ENCODE measurements at places on chromosomes 11 and 22.

DNA sequence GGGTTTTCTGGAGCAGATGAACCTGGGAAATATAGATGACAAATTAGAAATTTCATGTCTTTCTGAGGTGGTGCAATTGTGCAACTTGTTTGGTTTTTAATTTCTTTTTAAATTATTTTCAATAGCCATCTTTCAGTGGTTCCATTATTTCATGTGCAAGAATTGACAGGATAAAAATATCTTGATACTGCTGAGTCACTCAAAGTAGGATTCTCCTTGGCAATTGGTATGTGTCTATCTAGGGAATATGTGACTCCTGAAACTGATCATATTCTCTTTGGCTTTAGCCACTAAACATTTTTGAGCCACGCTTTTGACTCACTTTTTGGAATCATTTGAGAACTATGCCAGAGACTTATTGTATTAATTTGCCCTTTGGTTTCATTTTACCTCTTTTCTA lies 331.5 kb downstream of the KCNA4 start:
- no peak for DNase-seq

GRCh38 chr11:86515297-86516094 lies 140.8 kb downstream of the CCDC81 start:
- DNase-seq: no peak

DNA sequence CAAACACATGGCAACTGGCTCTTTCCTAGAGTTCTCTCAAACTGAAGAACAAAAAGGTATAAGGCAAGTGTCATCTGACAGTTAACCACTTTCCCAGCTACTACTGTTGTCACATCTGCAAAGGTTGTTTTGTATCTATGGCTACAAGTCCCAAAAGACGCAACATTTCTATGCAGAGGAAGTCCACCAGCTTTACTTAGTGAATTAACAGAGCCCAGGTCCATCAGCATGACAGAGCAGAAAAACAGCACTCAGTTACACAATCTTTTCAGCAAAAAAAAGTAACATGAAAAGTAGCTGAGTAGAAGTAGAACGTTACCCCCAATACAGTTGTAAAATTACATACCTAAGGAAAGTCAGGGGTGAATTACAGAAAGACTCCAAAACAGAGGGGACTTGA lies 12.1 kb downstream of the CPSF7 start:
- no peak for DNase-seq

GRCh38 chr22:44663256-44663999 lies 38.6 kb upstream of the PRR5 start:
- no peak for DNase-seq

GRCh38 chr11:62708793-62709192 lies 1.3 kb downstream of the GNG3 start:
- no peak for DNase-seq

- no peak for DNase-seq
Observed at GRCh38 chr22:28246397-28246796, 327.3 kb upstream of the PITPNB start.

DNA sequence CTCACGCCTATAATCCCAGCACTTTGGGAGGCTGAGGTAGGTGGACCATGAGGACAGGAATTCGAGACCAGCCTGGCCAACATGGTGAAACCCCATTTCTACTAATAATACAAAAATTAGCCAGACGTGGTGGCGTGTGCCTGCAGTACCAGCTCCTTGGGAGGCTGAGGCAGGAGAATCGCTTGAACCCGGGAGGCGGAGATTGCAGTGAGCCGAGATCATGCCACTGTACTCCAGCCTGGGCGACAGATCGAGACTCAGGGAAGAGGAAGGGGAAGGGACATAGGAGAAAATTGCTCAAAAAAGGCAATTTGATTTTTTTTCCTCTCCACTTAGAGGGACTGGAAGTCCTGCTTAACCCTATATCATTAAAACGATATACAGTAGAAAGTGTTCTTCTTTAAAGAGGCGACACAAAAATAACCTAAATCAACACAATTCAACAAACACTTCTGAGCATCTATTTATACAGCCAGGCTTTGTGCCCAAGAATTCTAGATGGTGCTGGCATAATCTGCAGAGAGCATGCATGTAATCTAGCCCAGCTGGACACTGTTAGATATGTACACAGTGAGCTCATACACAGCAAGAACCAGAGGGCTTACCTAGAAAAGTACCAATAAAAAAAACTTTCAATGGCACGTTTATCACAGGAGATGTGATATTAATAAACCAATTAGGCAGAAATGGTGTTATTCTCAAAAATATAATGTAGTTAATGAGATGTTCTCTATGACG lies 20.9 kb upstream of the DENND5A start:
- no peak for DNase-seq

GRCh38 chr11:103636232-103636631 lies 400.2 kb upstream of the DDI1 start:
- DNase-seq: no peak

- DNase-seq: no peak
Observed at GRCh38 chr11:115220423-115220822, 283.8 kb downstream of the CADM1 start.

GRCh38 chr22:41327124-41327523 lies 25.8 kb downstream of the ZC3H7B start:
- DNase-seq: no peak

- no peak for DNase-seq
Observed at GRCh38 chr11:96051820-96052219, 127.9 kb upstream of the MTMR2 start.

- no peak for DNase-seq
Observed at GRCh38 chr22:24107661-24108060, 73.6 kb upstream of the SUSD2 start.

DNA sequence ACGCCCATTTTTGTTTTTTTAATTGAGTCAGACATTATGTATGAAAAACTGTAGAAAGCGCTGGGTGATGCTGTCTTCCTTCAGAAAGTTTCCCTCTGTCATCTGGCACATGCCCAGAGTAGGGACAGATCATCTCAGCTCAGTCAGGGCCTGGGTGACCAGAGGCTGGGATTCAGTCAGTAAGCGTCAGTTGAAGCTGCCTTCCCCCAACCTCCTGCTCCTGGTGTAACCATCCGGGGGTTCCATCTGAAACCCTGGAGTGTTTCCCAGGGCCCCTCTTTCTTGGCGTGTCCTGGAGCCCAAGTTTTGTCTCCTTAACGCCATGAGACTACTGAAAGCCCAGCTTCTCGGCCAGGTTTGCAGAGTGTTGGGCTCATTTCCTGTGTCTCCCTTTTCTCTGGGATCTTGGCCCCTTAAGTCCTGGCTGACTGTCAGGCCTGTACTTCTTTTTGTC lies 10.7 kb downstream of the PPFIA1 start:
- DNase-seq: no peak

GRCh38 chr11:74102321-74102720 lies 68.5 kb downstream of the C2CD3 start:
- no peak for DNase-seq

GRCh38 chr11:110092111-110092514 lies 1.1 kb upstream of the ZC3H12C start:
- DNase-seq: no peak

- no peak for DNase-seq
Observed at GRCh38 chr11:68331338-68331947, 19.1 kb downstream of the LRP5 start.

DNA sequence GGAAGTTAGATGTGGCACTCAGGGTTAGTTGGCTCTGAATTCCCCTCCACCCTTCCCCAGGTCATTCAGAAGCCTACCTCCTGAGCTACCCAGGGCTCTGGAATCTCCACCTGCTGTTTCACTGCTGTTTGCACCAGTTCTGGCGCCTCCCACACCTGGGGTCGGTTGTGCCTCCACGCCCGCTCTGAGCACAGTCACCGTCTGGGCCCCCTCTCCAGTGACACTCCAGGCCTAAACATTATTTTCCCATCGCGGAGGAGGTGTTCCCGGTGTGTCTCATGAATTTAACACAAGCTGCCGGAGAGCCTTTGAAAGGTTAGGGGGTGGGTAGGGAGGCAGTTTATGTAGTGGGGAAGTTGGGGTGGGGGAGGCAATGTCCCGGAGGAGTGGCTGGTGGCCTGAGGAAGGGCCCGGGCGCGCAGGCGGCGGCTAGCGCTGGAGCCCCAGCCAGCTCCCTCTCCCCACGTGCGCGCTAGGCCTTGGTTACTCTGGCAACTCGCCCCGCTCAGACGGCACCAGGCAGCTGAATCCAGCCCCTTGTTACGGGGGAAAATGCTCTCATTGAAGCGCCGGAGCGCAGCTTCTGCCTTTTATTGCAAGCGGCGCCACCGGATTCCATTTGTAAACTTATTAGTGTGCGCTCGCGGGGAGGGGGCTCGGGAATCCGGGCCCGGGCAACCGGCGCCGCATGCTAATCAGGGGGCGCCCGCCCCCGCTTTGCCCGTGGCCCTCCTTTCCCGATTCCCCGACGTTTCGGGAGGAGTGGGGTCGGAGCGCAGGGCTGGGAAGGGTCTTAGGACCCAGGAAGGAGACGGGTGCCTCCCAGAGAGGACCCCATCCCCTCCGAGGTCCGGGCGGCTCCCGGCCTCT lies 52.4 kb downstream of the GRIK4 start:
- no peak for DNase-seq

DNA sequence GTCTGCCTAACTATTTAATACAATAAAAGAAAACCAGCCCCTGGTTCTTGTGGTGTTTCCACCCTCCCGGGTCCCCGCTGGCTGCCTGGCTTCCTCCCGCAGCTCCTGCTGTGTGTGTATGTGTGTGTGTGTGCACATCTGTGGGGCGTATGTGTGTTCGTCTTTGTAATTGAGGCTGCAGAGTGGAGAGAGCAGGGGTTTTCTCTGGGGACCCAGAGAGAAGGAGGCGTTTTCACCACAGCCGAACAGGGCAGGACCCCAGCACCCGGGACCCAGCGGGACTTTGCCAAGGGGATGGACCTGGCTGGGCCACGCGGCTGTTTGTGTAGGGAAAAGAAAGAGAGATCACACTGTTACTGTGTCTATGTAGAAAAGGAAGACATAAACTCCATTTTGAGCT lies 42.7 kb downstream of the IGLL1 start:
- DNase-seq: peak; percentile 21

GRCh38 chr11:35144136-35144741 lies 5.3 kb downstream of the CD44 start:
- no peak for DNase-seq

DNA sequence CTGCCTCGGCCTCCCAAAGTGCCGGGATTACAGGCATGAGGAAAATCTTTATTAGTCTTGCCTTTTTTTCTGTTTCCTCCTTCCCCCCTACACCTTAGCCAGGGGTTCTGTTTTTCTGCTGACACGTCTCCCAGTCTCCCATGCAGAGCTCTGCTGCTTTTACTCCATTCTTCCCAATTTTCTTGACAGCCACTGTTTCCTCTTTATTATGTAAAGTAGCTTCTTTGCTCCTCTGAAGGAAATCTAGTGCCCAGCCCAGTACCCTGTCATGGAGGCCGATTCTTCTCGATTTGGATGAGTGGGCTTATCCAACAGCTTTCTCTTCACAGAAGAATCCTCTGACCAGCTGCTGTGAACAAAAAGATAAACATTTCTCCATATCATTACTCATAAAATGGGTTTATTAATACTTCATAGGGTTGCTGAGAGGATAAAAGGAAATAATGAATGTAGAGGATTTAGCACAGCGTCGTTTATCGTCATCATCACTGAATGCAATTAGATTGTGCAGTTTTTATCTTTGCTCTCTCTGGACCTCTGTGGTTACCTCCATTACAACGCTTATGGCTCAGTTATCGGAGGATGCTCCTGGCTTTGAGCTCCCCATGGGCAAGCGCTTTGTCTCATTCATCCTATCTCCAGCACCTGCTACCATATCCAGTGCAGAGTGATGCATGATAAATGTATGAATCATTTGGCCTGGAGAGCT lies 375.6 kb upstream of the C11orf87 start:
- no peak for DNase-seq

GRCh38 chr11:32016111-32016510 lies 74.8 kb upstream of the RCN1 start:
- no peak for DNase-seq

GRCh38 chr11:123549926-123550917 lies 104.2 kb downstream of the SCN3B start:
- DNase-seq: no peak

DNA sequence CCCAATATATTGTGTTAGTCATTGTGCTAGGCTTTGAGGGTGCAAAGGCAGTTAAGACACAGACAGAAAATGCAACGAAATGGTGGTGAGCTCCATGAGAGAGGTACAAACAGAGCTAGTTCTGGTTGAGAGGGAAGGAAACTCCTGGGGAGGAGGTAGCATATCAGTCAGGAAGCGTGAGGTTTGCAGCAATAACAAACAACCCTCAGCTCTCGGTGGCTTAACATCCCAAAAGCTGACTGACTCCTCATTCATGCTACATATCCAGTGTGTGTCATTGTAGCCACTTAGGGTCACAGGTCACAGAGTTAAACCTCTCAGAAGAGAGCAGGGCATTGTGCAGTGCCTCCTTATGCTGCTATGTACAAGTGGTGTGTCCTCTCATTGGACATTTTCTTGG lies 1.7 kb upstream of the ST14 start:
- no peak for DNase-seq

- no peak for DNase-seq
Observed at GRCh38 chr22:29912605-29913398, 29.8 kb downstream of the MTMR3 start.

DNA sequence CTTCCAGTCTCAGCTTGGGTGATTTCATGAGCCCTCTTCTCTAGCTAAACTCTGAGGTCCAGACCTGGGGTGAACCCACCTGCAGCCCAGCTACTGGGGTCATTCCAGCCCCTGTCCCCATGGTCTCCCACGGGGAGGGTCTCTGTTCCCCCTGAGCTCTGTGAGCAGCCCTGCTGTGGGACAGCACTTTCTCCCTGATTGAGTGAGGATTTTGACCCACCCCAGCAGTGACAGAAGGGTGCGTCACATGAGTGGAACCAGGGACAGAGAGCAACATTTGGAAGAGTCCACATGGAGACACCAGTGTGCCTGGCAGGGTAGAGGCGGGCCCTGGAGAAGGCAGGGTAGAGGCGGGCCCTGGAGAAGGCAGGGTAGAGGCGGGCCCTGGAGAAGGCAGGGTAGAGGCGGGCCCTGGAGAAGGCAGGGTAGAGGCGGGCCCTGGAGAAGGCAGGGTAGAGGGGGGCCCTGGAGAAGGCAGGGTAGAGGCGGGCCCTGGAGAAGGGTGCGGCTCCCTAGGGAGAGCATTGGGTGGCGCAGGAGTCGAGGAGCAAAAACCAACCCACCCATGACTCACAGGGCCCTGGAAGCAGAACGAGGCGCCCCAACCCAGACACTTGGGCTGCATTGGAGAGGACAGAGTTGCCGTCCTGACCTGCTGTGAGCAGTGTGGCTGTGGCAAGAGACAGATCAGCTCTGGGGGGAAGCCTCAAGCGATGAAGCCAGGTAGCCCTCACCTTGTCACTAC lies 227.7 kb upstream of the B3GAT1 start:
- DNase-seq: no peak

GRCh38 chr11:9569588-9570164 lies 3.8 kb upstream of the WEE1 start:
- no peak for DNase-seq

- no peak for DNase-seq
Observed at GRCh38 chr11:11335043-11335442, 18.0 kb downstream of the CSNK2A3 start.

DNA sequence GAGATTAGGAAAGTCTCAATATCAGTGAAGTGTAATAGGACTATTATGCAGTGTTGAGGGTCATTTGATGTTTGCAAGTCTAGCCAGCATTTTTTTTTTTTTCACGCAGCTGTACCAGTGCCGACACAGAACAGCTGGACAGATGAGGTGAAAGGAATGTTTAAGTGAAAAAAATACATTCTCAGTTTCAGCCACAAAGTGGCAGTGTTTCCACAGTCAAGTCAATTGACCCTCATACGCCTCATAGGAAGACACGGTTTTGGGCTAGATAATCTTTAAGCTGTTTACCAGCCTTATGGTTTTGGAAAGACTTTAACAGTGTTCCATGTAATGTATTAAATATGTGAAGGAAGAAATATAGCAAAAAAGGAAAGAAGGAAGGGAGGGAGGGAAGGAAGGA lies 349.9 kb upstream of the ANO3 start:
- DNase-seq: no peak

All from NCI-H1436 treated with DMSO at 0.1 percent for 48 hours (cell line).